Stimulated activated CD8-positive, alpha-beta memory T cell treated with anti-CD3 and anti-CD28 coated beads, Interleukin-4, amount 100 ng/mL, for 4 hours (primary cell): ENCODE measurements at places on chromosomes 6 and 20.

DNA sequence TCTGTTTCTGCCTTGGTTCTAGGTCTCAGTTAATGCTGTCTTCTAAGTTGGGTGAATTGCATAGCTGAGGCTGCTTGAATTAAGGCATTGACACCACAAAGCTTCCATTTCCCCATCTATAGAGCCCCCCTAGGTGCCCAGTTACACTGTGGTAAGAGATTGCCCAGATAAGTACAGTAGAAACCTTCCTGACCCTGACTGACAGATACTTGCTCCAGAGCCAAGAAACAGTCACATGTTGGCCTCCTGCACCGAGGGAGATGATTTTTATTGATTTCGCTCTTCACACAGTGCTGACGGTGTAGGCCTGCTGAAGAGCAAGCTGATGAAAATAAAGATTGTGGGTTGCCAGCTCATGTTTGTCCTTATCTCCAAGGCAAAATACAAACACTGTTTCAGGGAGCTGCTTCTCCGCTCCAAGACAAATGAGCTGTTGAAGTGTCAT lies 67.9 kb downstream of the TRMT11 start:
- no peak for DNase-seq

GRCh38 chr6:72421387-72421786 lies 200.5 kb upstream of the KCNQ5 start:
- no peak for DNase-seq

DNA sequence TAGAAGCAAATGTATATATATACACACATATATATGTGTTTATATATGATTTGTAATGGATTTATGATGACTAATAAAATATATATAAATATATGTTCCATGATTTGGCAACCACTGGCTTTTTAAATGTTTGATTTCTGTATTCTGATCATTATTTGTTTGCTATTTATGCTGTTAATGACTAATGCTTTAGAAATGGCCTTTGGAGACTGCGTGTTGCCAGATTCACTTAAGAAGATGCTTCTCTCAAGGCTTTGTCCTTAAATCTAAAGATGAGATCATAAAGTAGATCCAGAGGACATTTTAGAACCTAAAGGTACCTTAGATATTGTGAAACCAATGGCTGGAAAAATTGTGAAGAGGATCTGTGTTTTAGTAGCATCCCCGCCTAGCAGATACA lies 116.0 kb upstream of the SUPT3H start:
- DNase-seq, result no peak

GRCh38 chr6:109236115-109237076 lies 141.1 kb downstream of the CEP57L1 start:
- no peak for DNase-seq

- no peak for DNase-seq
These were observed 78.4 kb upstream of the FBXL4 start for GRCh38 chr6:99026135-99026534.

DNA sequence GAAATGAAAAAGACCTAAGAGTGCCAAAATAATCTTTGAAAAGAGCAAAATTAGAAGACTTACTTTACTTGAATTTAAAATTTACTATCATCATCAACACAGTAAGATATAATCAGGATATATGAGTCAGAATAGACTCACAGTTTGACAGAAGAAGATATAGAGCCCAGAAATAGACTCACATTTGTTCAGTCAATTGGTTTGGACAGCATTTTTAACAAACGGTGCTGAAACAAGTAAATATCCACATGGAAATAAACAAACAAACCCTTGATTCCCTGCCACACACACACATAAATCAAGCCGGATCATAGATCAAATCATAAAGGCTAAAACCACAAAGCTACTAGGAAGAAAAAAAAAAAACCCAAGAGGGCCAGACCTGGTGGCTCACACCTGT lies 291.1 kb downstream of the ADGRG6 start:
- DNase-seq, result no peak

DNA sequence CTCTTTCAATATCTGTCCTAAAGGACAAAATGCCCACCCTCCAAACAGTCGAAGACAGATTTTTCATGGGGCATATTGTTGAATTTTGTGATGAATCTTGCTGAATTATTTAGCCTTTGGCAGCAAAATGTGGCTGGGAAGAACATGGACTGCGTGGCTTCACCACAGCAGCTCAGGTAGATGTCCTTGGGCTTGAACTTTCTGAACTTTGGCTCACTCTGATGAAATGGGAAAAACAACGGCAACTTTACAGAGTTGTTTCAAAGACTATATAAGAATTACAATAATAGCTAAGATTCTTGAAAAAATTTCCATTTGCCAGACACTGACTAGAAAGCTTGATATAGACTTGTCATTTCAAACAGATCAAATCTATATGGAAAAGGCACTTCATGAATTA lies 52.8 kb upstream of the IL20RA start:
- DNase-seq, result no peak
